ENCODE measurements at places on chromosomes 1 and 21. TPM values are rescaled to one million over a fixed set of nuclear protein-coding genes. Genes with fewer than 3 reads are reported as not detected.

Gene TNN
- 1.1 TPM for total RNA-seq

Gene KRTAP23-1
- total RNA-seq = not detected

Gene MYOM3
- total RNA-seq = 0.62 TPM

Gene NBPF11
- 11.5 TPM for total RNA-seq

Gene CAMK2N1
- total RNA-seq = 8.2 TPM

Gene S100A7A
- not detected for total RNA-seq

Gene SUSD4
- total RNA-seq = not detected

Gene OR2L13
- 0.36 TPM for total RNA-seq

Gene NFIA
- 143 TPM for total RNA-seq

Gene LCK
- total RNA-seq = 3.2 TPM

Gene ZMPSTE24
- 30.7 TPM for total RNA-seq

Gene BRINP3
- total RNA-seq = 0.40 TPM

Gene ZNF593OS
- total RNA-seq = not detected

Gene AXDND1
- 0.98 TPM for total RNA-seq

Gene RUSC1
- 43.3 TPM for total RNA-seq

Gene UTS2
- not detected for total RNA-seq

Gene ABCA4
- total RNA-seq = 0.40 TPM

Gene PTPN7
- 2.5 TPM for total RNA-seq

Gene OR2T34
- not detected for total RNA-seq

Gene RGS4
- 10.7 TPM for total RNA-seq

Gene RHBDL2
- total RNA-seq = 0.22 TPM

Gene OR2T35
- total RNA-seq = not detected

Gene SAMD11
- 6.4 TPM for total RNA-seq

Gene NOS1AP
- total RNA-seq = 9.1 TPM

Gene IL10
- 1.1 TPM for total RNA-seq

Gene SSX2IP
- 10.9 TPM for total RNA-seq

Gene JAK1
- total RNA-seq = 90.3 TPM

Gene IL19
- total RNA-seq = not detected

Gene HHIPL2
- total RNA-seq = 0.80 TPM

Gene GBP3
- total RNA-seq = 25.9 TPM

Data from sciatic nerve (tissue), 2 donors.